ENCODE measurements at places on chromosomes 5 and 9. TPM values are rescaled to one million over a fixed set of nuclear protein-coding genes. Genes with fewer than 3 reads are reported as not detected.

The PRELID2 gene
- 20.1 TPM for total RNA-seq

The WWC1 gene
- total RNA-seq: 52.6 TPM

The TNC gene
- total RNA-seq: 0.49 TPM

The IFNK gene
- total RNA-seq: not detected

The FBN2 gene
- 0.42 TPM for total RNA-seq

GRCh38 chr9:21933865-21934264 is 60.3 kb downstream of the CDKN2A start:
- no peak overlapping the region for H3K27ac ChIP-seq
- H3K4me1 ChIP-seq: peaks cover 8% of the 10 kb centered on the region
- H3K36me3 ChIP-seq: no peaks in the 10 kb centered on the region
- no peaks in the 10 kb centered on the region for H3K27me3 ChIP-seq
- no peak overlapping the region for H3K4me3 ChIP-seq

All from HCT116 (cell line).